ENCODE measurements at places on chromosomes 5 and 9.

- DNase-seq: no peak
These were observed 901.3 kb upstream of the SEMA6A start for GRCh38 chr5:117475919-117476318.

DNA sequence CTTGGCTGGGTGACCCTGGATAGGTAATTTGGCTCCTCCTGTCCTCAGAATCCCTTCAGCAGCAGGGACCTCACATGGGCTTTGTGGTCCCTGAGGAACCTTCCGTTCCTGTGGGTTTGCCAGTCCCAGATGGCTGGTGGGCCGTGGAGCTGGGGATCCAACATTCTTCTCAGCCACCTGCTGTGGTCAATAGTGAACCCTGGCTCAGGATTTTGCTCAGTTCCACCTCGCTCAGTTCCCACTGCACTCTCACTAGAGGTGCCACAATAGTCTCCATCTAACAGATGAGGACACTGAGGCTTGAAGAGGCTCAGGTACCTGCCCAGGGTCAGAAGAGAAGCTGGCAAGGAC is 17.1 kb upstream of the SPOUT1 start:
- DNase-seq: no peak

GRCh38 chr9:123643518-123643917 is 286.4 kb downstream of the DENND1A start:
- no peak for DNase-seq

GRCh38 chr9:5186416-5187169 is 1.2 kb upstream of the INSL6 start:
- DNase-seq: peak; percentile 36

GRCh38 chr9:127177231-127177630 is 54.8 kb upstream of the ANGPTL2 start:
- DNase-seq: no peak

DNA sequence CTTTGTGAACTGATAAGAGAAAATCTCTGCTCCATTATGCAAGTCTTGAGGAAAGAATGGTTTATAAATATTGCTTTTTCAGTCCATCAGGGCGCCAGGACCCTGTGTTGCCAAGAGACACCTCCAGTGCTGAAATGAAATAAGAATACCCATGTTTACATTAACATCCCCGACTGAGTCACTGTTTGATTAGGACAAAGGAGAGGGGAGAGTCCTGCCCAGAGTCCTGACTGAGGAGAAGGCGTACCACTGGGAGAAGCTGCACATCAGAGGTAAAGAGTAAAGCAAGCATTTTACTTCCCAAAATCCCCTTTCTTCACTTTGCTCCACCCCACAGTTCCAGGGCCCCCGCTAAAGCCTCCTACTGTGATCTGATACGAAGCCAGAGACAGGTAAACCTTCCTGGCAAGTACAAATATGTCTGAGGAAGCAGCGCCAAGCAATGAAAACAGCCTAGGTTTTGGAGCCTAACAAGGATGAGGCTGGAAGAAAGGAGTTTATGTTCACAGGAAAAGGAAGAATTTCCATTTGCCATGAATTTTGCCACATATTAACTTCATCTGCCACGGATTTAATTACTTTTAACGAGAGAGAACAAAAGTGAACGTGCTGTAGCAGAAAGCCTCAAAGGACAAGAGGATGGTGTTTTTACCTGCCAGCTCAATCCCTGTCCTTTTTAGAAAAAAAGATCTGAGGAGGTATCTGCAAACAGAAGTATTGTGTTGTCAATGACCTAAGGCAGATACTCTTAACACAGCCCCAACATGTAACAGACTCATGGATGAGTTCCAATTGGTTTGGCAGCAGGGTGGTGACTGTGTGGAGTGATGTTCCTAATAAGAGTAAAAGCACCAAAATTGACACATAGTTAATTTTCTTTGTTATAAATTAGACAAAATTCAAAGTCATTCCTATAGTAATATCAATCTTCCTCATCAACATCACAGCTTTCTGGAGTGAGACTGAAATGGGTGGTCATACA is 209.4 kb upstream of the TLE4 start:
- no peak for DNase-seq

DNA sequence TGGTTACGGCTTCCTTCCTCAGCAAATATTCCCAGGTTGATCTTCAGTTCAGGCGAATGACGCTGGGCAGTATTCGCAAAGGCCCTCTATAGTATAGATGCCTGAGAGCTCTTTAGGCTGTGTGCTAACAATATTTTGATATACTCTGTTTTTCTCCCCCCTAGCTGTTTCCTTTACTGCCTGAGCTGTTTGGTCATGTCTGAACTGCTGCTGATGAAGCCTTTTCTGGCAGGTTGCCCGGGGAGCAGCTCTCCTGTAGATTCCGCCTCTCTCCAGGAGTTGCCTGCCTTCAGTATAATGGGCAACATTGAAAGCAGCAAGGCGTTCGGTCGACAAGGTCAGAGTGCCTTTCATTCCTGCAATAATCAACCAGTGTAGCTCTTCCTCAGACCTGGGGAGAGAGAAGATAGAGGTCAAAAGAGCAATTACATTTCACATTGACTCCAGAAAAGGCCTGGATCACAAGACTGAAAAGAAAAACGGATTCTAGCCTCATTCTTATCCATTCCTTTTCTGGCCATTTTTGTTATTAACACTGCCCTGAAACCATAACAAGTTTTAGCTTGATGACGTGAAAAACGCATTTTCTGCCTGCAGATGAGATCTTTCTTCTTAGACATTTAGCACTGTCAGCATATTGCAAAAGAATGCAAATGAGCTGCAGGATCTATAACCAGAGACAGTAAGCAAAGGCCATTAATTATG is 60.1 kb upstream of the ZNF608 start:
- peak; percentile 31 for DNase-seq

DNA sequence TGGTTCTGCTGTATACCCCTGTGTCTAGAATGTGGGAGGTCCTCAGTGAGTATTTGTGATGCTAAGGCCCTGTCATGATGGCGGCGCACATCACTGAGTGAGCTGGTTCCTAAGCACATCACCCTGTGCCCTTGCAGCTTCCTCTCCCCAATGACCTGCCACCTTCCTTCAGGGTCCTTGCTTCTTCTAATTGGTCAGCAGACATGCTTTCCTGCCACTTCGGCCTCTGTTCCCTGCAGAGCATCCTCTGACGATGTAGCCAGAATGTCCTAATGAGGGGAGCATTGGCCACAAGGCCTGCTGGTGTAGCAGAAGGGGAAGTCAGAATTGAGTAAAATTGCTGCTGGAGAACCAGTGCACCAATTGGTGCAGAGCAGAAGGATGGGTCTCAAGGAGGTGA is 31.1 kb upstream of the ANGPTL2 start:
- no peak for DNase-seq

All from nephron progenitor cell (in vitro differentiated cells).